ENCODE measurements at places on chromosomes 3 and 15. TPM values are rescaled to one million over a fixed set of nuclear protein-coding genes. Genes with fewer than 3 reads are reported as not detected.

CCR9 gene
- polyA plus RNA-seq = 0.05 TPM

FSIP1 gene
- polyA plus RNA-seq = 3.6 TPM

GOLGA8G gene
- polyA plus RNA-seq = 0.08 TPM

MKRN2OS gene
- 2.6 TPM for polyA plus RNA-seq

SPINT1 gene
- 66.7 TPM for polyA plus RNA-seq

CTXN2 gene
- polyA plus RNA-seq = 0.12 TPM

PRR20G gene
- polyA plus RNA-seq = not detected

CXCR6 gene
- 0.63 TPM for polyA plus RNA-seq

MOBP gene
- polyA plus RNA-seq = 0.22 TPM

ZNF501 gene
- polyA plus RNA-seq = 14.8 TPM

RAD51 gene
- polyA plus RNA-seq = 16.9 TPM

MORC1 gene
- 0.57 TPM for polyA plus RNA-seq

PDZRN3 gene
- polyA plus RNA-seq = 48.5 TPM

SMCO1 gene
- polyA plus RNA-seq = not detected

- DNase-seq = no peak
Observed at GRCh38 chr3:95002438-95003046, 939.7 kb downstream of the NSUN3 start.

DNA sequence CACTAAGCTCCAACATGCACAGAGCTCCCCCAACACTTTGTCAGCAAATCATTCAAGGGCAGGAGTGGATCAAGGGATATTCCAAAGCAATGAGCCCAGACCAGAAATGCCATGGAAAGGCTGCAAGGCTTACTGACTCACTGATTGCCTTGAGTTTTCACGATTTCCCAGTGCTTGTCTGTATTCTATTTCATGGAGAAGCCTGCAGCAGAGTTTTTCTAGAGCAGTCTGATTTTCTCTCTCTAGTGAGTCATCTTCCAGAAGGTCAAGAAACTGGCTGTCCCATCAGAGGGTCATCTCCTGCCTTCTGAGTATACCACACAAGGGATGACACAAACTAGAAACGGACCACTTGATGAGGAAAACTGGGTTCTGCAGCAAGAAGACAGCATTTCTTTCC lies 16.5 kb downstream of the LMCD1 start:
- DNase-seq = no peak

DNA sequence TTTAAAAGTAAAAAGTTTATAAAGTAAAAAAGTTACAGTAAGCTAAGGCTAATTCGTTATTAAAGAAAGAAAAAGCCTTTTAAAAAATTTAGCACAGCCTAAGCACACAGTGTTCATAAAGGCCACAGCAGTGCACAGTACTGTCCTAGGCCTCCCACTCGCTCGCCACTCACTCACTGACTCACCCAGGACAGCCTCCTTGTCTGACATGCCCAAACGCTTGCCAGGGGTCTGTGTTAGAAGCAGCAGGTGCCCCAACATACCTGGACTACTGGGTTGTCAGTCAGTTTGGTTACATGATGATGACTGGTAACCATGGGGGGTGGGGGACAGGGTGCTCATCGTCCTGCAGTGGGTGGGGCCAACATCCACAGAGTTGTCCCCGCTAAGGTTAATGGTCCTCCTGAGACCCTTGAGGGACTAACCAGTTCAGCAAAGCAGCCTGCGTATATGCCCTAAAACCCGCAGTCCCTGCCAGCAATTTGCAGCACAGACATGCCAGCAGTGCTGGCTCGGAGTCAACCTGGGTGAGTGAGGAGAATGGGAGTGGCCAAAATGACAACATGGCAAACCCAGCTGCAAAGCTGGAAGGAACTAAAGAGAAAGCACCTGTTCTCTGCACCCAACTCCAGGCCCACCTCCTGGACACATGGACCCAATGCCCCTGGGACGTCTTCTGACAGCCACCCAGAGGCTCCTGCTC lies 49.2 kb downstream of the CYFIP1 start:
- DNase-seq = no peak

- DNase-seq = no peak
Observed at GRCh38 chr15:59686389-59686788, 2.7 kb downstream of the BNIP2 start.

GRCh38 chr3:50100386-50100785 lies 11.7 kb downstream of the RBM5 start:
- DNase-seq = no peak

DNA sequence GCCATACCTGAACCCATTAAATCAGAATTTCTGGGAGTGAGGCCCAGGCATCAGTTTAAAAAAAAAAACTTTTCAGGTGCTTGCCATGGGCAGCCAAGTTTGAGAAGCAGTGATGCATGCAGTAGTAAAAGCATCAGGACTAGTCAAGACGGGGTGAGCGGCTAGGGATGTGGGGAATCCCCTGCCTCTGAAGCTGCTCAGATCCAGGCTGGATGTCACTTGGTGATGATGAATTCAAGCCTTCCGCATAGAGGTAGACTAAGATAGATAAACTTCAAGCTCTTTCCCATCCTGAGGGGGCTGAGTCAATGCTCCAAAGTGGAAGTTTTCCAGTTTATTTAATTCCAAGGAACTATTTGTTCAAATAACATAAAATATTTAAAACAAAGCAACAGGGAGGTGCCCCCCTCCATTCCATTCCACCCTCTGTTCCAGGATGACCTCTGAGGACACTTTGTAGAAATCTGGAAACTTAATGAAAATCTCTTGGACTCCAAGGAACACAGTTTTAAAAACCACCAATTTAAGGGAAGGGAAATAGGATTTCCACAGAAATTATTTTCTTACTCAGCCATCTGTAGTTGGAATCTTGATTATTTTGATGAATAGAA lies 100.4 kb upstream of the NR2E3 start:
- no peak for DNase-seq

GRCh38 chr3:100966807-100967206 lies 26.4 kb downstream of the ABI3BP start:
- DNase-seq = no peak

GRCh38 chr15:69377216-69377970 lies 36.8 kb upstream of the KIF23 start:
- DNase-seq = peak; percentile 62

- no peak for DNase-seq
Observed at GRCh38 chr3:111496894-111497559, 45.0 kb upstream of the CD96 start.

DNA sequence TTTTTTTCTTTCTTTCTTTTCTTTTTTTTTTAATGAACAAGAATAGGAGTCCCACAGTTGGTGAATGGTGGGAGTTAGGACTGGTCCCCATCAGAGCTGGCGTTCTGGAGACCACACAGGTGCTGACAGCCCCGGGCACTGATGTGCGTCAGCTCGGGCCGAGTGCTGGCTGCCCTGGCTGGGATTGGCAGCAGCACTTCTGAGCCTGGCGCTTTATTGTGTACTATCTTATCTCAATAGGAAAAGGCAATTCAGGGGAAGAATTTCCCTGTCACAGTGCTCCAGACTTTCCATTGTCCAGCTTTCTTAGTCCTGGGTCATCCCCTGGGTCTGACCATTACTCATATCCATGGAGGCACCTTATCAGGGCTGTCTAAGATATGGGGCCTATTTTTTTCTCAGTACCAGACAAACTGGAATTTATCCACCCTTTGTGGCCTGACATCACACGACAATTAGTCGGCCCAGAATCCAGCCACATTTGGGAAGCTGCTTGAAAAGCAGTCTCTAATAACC lies 54.1 kb downstream of the TMEM44 start:
- DNase-seq = no peak

DNA sequence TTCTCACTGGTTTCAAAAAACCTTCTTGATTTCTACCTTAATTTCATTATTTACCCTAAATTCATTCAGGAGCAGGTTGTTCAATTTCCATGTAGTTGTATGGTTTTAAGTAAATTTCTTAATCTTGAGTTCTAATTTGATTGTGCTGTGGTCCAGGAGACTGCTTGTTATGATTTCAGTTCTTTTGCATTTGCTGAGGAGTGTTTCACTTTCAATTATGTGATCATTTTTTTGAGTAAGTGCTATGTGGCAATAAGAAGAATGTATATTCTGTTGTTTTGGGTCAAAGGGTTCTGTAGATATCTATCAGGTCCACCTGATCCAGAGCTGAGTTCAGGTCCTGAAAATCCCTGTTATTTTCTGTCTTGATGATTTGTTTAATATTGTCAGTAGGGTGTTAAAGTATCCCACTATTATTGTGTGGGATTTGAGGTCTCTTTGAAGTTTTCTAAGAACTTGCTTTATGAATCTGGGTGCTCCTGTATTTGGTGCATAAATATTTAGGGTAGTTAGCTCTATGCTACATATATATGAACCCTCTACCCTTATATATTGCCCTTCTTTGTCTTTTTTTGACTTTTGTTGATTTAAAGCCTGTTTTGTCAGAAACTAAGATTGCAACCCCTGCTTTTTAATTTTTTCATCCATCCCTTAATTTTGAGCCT lies 158.4 kb upstream of the TPRG1 start:
- DNase-seq = no peak

GRCh38 chr3:113570158-113570557 lies 37.8 kb downstream of the SIDT1 start:
- DNase-seq = no peak

DNA sequence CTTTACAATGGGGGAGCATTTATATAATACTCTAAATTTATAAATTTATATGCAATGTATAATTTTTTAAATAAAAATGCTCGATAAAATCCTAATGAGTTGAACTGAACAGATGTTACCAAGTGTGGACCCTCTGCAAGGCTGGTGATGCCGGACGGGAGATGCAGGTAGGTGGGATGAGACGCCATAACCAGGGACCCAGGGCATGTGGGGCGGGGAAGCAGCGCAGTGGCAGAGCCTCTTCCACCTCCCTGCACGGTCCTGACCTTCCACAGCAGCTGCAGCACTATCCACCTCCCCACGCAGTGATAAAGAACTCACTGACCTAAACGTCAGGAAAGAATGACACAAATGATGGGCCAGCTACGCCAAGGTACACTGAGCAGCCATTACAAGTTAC lies 12.8 kb downstream of the PCSK6 start:
- DNase-seq = no peak

GRCh38 chr3:27616031-27616430 lies 106.1 kb downstream of the EOMES start:
- no peak for DNase-seq

DNA sequence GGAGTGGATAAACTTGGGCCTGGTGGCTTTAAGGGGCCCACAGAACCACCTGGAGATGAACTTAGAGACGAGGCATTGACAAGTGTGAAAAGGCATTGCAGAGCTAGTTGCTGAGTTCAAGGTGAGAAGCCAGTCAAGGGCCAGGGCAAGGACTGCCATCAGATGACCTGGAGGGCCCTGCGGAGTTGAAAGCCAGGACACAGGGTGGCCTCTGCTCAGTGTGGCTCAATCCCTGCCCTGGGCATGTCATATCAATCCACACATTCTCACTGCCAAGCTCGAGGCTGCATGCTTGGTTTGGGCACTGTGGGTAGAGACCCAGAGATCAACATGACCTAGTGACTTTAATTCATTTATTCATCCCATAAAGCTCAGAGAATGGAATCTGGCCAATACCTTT lies 9.2 kb downstream of the PAQR5 start:
- no peak for DNase-seq

DNA sequence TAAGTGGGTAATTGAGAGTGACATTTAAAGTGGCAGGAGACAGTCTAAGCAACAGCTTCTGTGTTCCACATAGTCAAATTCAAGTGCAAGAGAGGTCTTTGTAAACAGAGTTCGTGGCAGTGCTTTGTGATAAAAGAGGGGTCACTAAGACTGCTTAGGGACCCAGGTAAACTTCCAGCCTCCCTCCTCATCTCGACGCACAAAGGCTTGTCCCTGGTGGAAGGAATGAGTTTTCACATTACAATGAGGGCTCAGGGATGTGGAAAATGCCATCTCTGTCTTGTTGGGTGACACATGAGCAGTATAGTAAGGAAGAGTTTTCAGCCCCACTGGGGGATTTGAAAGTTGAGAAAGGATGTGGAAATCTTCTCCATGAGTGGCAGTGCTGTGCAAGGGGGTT lies 7.3 kb downstream of the GMNC start:
- DNase-seq = no peak

GRCh38 chr3:158258619-158259018 lies 148.7 kb downstream of the RSRC1 start:
- no peak for DNase-seq

- DNase-seq = peak; percentile 85
Observed at GRCh38 chr3:112640930-112641801, at the start of gene CCDC80. Gene CCDC80 (minus strand): TSS chr3:112641143. CDS start chr3:112639905, 1,238 bp downstream.

GRCh38 chr3:41026394-41027177 lies 172.7 kb upstream of the CTNNB1 start:
- DNase-seq = peak; percentile 64

- no peak for DNase-seq
Observed at GRCh38 chr3:87145553-87145952, 81.6 kb upstream of the CHMP2B start.

- DNase-seq = no peak
Observed at GRCh38 chr15:94370206-94370935, 139.0 kb downstream of the MCTP2 start.

DNA sequence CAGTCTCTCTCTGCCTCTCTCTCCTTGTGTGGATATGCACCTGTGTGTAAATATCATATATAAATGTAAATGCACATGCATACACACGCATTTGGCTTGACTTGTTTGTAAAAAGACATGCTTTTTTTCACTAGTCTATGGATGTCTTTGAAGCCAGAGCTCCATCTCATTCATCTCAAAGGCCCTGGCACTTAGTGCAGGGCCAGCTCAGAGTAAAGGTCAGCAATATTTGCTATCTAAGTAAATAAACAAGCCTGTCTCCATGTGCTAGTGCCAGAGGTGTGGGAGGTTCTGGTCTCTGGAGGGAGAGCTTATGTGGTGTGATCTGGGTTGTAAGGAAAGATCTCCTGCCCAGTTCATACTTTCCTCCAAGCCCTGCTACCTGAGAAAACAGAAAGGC lies 5.6 kb downstream of the CLSTN2 start:
- DNase-seq = no peak

DNA sequence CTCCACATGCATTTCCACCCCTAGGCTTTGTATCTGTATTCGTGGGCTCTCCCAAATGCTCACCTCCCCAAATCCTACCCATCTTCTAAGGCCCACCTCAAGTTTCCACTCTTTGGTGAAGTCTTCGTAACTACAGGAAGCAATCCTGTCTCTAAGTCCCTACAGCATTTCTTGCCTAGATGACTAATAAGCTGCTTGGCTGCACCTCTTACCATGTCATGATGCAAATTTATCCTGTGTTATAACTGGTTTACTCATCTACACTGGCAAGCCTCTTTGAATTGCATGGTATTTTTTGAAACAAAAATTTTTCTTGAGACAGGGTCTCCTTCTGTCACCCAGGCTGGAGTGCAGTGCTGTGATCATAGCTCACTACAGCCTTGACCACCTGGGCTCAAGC lies 73.3 kb downstream of the SETMAR start:
- no peak for DNase-seq

GRCh38 chr15:79884204-79884596 lies 12.6 kb downstream of the MTHFS start:
- no peak for DNase-seq

- peak; percentile 50 for DNase-seq
Observed at GRCh38 chr3:100402256-100402655, 917 bp downstream of the LNP1 start.

DNA sequence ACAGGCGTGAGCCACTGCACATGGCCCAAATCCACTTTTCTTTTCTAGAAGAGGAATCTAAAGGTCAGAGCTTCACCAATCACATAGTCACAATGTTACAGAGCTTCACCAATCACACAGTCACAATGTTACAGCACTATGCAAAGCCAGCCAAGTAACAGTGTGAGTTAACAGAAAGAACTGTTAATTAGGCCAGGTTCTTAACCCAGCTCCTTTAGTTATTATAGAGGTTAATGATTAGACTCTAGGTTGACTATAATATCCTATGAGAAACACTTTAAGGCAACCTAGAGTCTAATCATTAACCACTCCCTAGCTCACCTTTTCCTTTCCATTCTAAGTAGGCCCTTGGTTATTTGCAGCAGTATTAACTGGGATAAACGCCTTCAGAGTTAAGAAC lies 54.0 kb downstream of the TASOR start:
- DNase-seq = peak; percentile 51

- DNase-seq = peak; percentile 45
Observed at GRCh38 chr15:96367311-96368200, 37.1 kb downstream of the NR2F2 start.

All from left kidney (tissue), 8 donors.